ENCODE measurements at places on chromosomes 3 and 15.
A peak's percentile ranks its signal among the peaks of the same experiment; 100 is the strongest.

DNA sequence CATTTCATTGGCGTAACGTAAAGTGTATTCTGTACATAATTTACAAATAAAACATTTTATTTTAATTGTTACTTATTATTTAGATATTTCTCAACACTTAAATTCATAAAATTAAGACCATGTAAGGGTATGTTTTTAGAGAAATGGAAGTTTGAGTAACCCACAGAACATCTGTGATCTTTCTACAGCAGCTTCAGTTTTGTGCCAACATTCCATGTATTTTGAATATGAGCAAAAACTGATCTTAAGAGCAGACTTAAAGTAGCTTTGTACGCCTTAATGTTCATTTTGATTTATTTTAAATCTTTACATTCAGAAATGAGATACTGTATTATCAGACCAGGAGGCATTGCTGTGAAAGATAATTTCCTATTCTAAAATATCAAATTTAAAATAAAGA is 27.2 kb downstream of the SEC62 start:
- no peak for DNase-seq

DNA sequence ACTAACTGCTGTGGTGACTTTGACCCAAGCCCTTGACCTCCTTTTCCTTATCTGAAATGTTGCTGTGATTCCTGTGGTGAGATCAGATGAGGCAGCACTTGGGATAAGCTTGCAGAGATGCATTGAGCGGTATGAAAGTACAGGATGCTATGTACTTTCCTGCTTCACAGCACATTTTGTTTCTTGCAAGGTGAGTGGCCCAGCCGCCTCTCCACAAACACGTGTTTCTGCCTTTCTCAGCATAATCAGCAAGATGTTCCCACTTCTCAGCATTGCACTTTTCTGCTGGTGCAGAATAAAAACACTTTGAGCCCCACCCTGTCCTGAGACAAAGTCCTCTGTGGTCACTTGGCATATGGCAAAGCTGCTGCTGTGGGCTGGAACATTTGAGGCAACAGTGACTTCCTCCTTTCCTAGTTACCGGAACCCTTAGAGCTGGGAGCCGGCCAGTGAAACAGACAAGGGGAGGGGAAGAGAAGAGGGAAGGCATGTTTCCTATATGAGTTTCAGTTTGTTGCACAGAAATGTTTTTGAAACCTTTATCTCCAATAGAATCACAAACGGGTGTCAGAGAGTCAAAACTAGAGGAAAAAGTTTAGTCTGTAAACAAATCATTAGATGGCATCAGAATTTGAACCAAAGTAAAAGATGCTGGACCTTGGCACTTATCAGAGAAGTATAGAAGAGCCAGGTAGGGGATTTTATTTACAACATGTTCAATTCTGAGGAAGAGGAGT is 5.0 kb downstream of the NUDT16 start:
- DNase-seq = peak; percentile 78

GRCh38 chr3:182308328-182308727 is 485.0 kb upstream of the ATP11B start:
- no peak for DNase-seq

- DNase-seq = no peak
Measured at GRCh38 chr15:99708563-99708962, 24.7 kb downstream of the LYSMD4 start.

GRCh38 chr3:181695661-181696491 is 15.8 kb upstream of the SOX2 start:
- no peak for DNase-seq

DNA sequence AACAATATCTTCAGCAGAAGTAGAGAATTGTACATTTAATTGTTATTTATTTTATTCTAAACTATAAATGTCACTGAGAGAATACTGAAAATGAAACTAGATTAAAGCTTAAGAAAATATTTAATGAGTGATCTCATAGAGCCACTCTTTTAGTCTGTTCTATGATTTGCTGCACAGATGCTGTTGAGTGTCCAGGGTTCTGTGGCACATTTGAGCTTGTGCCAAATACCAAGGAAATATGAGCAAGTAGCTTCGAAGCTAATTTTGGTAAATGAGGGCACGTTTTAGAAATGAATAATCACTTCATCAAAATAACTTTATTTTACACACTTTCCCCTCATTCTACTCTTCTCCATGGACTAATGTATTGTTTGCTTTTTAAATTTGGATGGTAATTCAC is 53.6 kb upstream of the THRB start:
- no peak for DNase-seq

DNA sequence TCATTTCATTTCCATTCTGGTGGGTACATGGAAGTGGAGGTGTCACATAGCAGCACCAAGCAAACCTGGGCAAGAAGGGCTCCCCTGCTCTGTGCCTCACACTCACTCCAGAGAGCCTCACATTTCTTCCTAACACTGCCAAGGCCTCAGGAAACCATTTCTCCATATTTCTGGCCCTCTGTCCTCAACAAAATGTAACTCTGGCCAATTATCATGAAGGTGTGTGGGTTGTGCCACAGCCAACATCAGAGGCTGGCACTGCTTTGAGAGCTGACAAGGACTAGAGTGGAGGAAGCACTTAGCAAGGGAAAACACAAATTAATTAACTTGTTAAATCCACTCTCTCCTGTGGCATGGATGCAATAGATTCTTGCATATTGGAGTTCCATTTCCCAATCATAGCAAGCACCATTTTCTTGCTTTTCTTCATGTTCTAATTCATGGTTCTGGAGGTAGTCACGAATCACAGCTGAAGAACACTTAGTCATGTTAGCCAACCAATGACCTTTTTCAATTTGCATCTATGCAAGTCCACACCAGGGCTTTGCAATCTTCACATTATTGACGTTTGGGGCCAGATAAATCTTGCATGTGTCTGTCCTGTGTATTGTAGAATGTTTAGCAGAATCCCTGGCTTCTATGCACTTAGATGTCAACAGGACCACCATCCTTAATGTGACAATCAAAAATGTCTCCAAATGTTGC is 241.1 kb downstream of the PLCL2 start:
- DNase-seq = no peak

DNA sequence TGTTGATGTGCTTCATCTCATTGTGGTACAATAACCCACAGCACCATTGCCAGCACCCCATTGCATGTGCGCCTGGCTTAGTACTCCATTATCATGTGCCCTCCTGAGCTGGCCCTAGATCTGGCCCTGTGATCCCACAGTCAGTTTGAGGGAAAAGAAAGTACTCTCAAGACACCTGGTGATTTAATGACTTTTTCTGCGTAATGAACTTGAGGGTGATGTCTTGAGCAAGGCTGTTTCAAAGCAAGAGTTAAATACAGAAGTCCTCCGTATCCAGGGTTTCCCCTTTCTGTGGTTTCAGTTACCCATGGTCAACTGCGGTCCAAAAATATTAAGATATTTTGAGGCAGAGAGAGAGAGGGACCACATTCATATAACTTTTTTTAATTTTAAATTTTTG is 16.3 kb downstream of the C3orf20 start:
- no peak for DNase-seq

DNA sequence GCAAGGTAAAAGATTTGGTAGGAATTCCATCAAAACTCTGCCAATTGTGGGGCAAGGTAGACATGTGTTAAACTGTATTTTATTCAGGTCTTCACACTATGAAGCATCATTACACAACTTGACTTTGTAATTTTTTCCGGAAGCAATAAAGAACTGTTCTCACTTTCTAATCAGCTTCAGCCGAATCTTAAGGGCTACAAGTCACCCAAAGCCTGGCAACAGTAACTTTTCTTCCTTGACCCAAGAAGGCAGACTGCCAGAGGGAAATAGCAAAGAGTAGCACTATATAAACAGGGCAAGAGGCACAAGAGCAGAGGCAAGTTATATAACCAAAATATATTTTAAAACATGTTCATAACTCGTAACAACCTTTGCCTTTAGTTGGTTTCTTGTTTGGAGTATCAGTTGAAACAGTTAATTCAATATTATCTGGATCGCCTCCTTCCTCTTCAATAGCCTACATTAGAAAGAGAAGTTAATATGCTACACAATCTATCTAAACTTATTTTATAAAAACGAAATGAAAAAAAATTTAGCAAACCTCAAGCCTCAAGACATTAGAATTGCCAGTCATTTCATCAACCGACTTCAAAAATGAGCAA is 1.4 kb downstream of the SLTM start:
- DNase-seq = no peak

GRCh38 chr3:5078151-5078550 is 43.9 kb upstream of the ARL8B start:
- DNase-seq = no peak

GRCh38 chr3:139132976-139133375 is 88.3 kb upstream of the PRR23C start:
- no peak for DNase-seq

- no peak for DNase-seq
Measured at GRCh38 chr15:34729056-34729455, 25.7 kb downstream of the GJD2 start.

GRCh38 chr3:14319654-14320182 is 82.7 kb upstream of the SLC6A6 start:
- peak; percentile 59 for DNase-seq

GRCh38 chr3:40313975-40314860 is 4.7 kb downstream of the EIF1B start:
- DNase-seq = no peak
